NCI-H524 treated with DMSO at 0.1 percent for 48 hours (cell line): ENCODE measurements at places on chromosomes 4 and X.

DNA sequence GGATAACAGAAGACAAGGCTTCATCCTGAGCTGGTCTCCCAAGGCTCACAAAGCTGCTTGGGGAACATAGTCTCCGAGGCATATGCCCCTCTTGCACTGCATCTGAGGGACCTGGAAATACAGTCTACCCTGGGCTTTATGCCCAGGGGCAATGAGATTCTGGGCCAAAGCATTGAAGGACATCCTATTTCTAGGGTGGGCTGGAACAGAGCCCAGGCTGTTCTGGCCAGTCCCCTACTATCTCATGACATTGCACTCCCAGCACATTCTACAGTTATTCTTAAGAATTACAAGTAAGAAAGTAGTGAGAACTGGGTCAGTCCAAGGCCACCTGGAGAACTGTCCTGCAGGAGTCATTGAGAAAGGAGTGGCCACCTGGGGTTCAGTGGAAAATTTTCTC lies 107.6 kb downstream of the USP46 start:
- no peak for DNase-seq

- no peak for DNase-seq
Observed at GRCh38 chr4:8325291-8325973, 55.9 kb downstream of the HTRA3 start.

- no peak for DNase-seq
Observed at GRCh38 chr4:26727844-26728243, 132.8 kb upstream of the STIM2 start.

- DNase-seq = no peak
Observed at GRCh38 chr4:86141161-86141560, 218.7 kb downstream of the MAPK10 start.

- no peak for DNase-seq
Observed at GRCh38 chrX:46796574-46797191, 37.8 kb upstream of the SLC9A7 start.

- no peak for DNase-seq
Observed at GRCh38 chrX:1535241-1536041, 1.5 kb downstream of the P2RY8 start.

DNA sequence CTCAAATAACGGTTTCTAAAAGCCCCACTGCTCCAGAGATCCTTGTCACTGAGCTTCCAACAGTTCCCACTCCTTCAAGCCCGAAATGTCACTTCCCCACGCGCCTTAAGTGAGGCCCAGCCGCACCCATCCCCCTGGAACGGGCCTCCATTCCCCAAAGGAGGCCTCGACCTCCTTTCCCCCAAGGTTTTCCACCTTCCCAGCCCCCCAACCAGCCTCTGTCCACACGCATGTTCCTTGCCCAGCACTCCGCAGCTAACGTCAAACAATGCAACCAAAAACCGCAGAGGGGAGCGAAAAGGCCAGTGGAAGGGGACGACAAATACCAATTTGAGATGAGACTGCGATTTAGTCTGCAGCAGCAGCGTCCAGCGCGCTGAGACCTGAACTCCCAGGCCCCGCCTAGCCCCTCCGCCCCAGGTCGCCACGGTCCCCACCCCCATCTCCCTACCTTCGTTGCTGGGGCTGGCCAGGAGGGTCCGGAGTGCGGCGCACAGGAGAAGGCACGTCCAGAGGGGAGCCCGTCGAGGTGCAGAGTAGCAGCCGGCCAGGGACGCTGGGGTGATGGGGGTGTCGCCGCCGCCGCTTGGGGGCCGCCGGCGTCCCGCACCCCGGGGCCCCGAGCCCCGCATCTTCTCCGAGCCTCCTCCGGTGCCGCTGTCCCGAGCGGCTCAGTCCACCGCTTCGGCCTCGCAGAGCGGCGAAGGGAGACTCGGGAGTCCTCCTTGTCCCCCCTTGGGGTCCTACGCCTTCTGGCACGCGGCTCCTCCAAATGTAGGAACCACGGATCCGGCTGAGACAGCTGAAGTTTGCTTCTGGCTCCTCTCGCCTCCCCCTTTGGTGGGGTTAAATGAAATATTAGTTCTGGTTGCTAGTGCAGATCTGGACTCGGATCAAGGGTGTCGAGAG lies 924 bp downstream of the EPHA5 start:
- DNase-seq = no peak

DNA sequence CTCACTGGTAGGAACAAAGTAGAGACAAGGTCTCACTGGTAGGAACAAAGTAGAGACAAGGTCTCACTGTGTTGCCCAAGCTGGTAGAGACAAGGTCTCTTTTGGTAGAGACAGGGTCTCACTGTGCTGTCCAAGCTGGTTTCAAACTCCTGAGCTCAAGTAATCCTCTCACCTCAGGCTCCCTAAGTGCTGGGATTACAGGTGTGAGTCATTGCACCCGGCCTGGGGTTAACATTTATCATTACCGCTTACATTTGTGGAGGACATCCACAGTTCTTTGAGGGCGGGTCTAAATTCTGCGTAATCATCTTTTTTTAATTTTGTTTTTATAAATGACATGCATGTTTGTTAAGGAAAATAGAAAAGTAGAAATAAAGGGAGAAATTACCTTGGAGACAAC lies 12.0 kb downstream of the RAB33B start:
- no peak for DNase-seq

- DNase-seq = no peak
Observed at GRCh38 chr4:78610546-78611214, 59.1 kb downstream of the ANXA3 start.

DNA sequence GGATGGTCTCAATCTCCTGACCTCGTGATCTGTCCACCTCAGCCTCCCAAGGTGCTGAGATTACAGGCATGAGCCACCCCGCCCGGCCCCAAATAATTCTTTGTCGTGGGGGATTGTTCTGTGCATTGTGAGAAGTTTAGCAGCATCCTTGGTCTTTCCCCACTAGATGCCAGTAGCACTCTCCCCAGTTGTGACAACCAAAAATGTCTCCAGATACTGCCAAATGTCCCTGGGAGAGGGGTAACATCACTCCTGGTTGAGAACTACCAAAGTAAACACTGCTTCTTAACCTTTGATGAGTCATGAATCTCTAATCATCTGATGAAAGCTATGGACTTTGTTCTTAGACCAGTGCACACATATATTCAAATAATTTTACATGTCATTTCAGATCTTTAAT lies 90.7 kb upstream of the BRS3 start:
- no peak for DNase-seq
